ENCODE measurements at places on chromosomes 3 and 15.

GRCh38 chr3:14633819-14634424 is 17.6 kb upstream of the CCDC174 start:
- DNase-seq: no peak

- no peak for DNase-seq
Observed at GRCh38 chr3:37772773-37773354, 88.8 kb upstream of the CTDSPL start.

DNA sequence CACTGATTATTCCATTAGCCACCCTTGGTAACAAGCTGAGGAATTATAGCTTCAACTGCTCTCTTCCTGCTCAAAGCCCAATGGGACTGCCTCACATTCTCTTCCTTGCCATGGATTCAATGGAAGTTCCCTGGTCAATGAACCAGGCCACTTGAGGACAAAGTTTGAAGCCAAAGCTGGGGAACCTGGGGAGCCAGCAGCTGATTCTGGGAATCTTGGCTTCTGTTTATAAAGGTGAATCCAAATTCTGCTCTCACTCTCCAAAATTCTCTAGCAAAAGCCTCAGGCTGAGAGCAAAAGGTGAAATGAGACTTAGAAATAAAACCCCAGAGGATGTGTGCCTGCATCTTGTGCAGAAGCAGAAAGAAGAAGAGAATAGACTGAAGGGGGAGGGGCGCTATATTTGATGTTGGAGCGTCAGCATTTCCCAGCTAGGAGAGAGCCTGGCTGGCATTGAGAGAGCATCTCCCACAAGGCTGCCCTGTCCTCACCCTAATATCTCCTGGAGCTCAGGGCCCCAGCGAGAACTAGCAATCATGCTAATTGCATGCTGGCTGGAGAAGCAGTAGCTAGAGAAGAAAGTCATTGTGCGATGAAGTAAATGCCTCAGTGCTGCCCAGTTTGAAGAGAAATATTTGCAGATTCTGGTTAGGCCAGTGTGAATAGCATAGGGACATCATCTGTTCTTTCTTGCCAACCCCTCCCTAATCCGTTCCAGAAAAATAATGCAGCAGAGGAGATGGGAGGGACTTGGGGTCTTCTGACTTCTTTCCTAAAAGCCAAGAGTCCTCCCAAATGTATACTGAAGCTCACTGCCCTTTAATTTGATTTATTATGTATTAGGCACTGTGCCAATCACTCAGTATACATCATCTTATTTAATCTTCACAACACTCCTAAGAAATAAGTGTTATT is 34.9 kb upstream of the GAP43 start:
- DNase-seq: no peak

- DNase-seq: no peak
Observed at GRCh38 chr3:64732576-64732975, 44.8 kb upstream of the ADAMTS9 start.

GRCh38 chr15:99963976-99964375 is 230.7 kb upstream of the LYSMD4 start:
- DNase-seq: no peak

GRCh38 chr3:137944593-137944992 is 65.4 kb upstream of the CLDN18 start:
- no peak for DNase-seq

GRCh38 chr15:90585863-90586262 is 56.1 kb downstream of the CRTC3 start:
- DNase-seq: no peak

DNA sequence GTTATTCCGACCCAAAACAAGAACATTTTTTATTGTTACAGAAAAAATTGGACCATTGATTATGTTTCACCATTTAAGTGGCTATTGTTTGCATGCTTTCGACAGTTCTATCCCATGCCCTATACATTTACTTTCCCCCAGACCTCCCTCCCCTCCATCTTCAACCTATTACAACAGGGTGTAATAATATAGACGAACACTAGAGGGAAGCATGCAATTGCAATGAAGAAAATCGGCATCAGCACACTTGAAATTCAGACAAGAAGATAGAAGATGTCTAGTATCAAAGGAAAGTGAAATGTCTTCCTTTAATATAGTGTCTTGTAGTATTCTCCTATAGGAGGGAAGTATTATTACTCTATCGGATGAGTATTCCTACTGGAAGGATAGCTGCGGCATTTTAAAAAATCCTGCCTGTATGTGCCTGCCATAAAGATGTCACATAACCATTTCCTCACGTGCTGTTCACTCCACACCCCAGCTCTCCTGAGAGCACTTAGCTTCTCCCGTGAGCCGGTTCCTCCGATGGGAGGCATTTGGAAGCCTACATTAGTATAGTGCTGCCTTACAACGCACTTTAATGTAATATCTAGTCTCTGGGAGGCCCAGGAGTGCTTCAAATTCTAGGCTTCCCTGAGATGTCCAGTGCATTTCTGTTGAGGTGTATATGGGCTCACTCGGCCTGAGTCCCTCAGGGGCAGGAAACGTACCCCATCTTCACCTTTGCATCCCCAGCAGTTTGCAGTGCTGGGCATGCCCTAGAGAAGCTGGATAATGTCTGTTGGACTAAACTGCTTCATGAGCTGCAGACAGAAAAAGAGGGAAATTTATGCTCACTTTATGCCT is 17.8 kb upstream of the ERICH6 start:
- DNase-seq: no peak

DNA sequence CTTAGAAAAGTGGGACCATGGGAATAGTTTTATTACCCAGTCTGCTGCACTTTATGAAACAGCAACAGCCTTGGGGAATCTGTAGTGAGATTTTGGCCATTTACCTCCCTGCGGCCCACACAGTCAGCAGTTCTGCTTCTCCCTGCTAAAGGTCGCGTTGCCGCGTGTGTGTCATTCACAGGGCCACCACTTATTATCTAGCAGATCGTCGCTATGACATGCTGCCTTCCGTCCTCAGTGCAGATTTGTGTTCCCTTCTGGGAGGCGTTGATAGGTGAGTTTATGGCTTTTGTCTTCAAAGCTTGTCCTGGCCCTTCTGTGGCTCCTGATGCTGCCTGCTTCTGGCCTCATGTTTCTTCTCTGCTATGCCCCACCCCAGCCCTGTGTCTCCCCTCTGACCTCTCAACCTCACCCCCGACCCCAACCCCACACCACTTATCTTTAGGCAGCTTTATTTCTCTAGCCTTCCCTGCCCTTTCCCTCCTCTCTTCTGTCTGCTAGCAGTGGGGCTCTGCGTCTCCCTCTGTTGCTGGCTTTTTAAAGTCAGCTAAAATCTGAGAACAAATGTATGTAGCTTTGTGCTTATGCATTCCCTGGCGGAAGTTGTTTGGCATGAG is 30.1 kb downstream of the DIS3L start:
- no peak for DNase-seq

DNA sequence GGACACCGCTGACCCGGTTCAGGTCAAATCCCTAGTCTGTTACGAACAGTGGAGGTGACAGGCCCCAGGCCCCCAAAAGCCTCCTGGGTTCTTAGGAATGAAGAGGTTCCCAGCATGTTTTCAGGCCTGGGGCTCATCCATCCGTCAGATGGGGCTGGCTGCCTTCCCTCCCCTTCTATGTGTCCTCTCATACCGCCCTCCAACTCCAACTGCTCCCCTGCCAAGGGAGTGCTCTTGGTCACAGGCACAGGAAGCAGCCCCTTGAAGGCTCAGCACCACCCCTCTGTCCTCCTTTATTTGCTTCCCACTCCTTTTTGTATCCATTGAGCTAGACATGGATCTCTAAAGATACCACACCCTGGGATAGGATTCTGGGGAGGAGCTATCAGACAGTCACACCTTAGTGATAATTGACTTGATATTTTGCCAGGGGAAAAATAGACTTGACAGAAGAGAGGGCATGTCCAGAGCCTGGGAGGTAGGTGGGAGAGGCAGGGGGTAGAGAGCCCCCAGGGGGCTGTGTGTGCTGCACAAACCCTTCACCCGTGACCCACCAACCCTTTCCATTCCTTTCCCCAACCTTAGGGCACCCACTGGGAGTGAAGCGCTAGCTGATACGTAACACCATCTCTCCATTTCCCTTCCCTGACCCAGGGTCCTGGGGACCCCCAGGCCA is 10.7 kb upstream of the CSPG4 start:
- DNase-seq: no peak

- DNase-seq: no peak
Observed at GRCh38 chr15:56805466-56806147, 72.3 kb upstream of the ZNF280D start.

DNA sequence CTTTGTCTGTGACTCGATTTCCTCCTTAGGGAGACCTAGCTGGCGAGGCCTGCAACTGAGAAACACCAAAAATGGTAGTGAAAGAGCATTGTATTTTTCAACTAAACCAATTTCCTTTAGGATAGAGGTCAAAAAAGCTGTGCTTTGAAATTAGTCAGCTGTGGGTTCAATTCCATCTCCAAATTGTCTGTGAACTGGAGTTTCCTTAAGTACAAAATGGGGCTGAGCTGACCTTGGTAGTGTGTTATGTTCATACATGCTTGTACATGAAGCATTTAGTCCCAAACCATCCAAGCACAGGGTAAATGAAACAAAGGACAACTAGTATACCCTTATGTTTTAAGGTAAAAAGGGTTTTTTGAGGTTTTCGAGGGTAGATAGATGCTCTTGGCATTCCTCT is 99.3 kb downstream of the RARB start:
- no peak for DNase-seq

DNA sequence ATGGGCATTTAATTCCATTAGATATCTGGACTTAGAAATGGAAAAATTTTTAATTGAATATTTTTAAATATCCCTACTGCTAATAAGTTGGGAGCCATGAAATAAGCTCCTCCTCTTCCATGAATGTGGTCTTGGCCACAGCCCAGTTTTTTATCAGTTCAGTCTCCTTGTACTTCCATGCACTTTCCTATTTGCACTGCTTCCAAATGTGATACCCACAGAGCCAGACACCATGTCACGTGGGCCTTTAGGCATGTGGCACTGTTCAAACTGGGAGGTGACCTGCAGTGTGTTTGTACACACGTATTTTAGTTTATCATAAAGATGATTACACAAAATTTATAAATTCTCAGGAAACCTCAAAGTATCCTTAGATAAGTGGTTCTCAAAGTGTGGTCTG is 80.1 kb upstream of the DGKG start:
- no peak for DNase-seq

DNA sequence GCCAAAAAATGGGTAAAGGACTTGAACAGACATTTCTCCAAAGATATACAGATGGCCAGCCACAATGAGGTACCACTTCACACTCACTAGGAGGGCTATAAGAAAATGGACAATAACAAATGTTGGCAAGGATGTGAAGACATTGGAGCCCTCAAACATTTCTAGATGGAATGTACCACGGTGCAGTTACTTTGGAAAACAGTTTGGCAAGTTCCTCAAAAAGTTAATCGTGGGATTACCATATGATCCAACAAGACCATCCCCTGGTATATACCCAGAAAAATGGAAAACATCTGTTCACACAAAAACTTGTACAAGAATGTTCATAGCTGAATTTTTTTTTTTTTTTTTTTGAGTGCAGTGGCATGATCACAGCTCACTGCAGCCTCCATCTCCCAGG is 15.9 kb upstream of the HRH1 start:
- no peak for DNase-seq

- no peak for DNase-seq
Observed at GRCh38 chr15:38212729-38213351, 39.8 kb upstream of the SPRED1 start.

GRCh38 chr3:46141813-46142212 is 66.3 kb downstream of the CCR1 start:
- DNase-seq: no peak

GRCh38 chr3:48747015-48747615 is 30.1 kb upstream of the IP6K2 start:
- no peak for DNase-seq

- no peak for DNase-seq
Observed at GRCh38 chr3:120705884-120706582, 24.0 kb upstream of the HGD start.

DNA sequence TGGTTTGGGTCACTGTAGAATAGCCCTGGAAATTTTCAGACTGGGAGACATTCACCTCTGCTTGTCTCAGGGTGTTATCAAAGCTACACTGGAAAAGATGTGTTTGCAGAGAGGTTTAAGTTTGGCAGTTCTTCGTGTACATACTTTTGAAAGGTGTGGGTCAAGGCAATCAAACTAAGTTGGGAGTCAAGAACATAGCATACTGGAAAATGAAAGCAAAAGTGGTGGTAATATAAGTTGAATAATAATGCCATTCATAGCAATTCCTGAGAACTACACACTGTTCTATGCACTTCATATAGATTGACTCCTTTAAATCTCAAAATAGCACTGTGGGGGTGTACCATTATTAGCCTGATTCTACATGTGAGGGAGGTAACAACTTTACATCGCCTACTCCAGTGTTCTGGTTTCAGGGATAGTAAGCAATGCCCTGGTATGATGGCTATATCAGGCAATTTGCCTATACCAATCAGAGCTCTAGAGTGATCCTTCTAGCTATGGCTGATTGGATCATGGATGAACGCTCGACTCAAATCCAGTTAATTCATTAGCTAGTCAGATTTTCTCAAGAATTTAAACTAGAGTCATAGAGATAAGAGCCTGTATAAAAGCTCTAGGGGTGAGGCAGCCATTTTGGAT is 44.6 kb upstream of the RASGRP1 start:
- no peak for DNase-seq

GRCh38 chr15:93987068-93987467 is 244.3 kb upstream of the MCTP2 start:
- no peak for DNase-seq

- DNase-seq: no peak
Observed at GRCh38 chr15:61479613-61480012, 250.5 kb upstream of the RORA start.

Measured in stimulated activated CD4-positive, alpha-beta T cell treated with anti-CD3 and anti-CD28 coated beads, Interleukin-1b, Interleukin-23, amount 100 ng/mL, for 1 hour (primary cell).